Stimulated activated CD4-positive, alpha-beta T cell treated with anti-CD3 and anti-CD28 coated beads, Interleukin-12 subunit alpha, Interleukin-12 subunit beta, amount 100 ng/mL, for 4 hours (primary cell): ENCODE measurements at places on chromosomes 13 and 19.

DNA sequence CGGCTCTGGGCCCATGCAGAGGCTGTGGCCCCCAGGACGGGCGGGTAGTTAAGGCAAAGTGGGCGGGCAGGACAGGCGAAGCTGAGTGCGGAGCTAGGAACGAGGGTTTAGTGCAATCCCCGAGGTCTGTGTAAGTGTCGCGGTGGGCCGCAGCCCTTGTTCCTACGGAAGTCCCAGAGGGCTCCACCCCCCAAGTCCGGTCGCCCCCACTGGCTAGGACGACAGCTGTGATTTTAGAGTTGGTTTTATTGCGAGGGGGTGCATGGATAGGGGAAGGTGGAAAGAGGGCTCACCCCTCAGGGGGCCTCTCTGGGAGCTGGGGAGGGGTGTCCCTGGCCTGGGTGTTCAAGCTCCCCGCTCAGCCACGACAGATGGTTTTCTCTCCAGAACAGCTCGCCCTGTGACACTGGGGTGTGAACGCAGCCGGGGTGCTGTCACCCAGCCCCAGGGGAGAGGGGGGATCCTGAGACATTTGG, 21.7 kb downstream of the ZBTB7A start:
- no peak for DNase-seq

GRCh38 chr13:74299721-74300120, 165.5 kb upstream of the KLF12 start:
- no peak for DNase-seq

DNA sequence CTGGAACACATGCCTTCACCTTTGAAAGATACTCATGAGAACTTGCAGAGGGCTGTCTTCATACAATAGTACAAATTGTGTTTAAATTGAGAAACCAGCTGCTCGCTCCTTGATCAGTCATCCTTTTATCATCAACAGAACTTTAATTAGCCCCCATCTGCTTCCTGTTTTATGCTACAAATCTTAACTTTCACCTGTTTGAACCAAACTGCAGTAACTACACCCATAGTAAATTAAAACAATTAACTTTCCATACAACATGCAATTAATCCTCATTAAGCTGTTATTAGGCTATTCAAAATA, 85.2 kb downstream of the FOXO1 start:
- DNase-seq, result no peak

GRCh38 chr19:2721570-2722540, 683 bp upstream of the DIRAS1 start:
- no peak for DNase-seq

DNA sequence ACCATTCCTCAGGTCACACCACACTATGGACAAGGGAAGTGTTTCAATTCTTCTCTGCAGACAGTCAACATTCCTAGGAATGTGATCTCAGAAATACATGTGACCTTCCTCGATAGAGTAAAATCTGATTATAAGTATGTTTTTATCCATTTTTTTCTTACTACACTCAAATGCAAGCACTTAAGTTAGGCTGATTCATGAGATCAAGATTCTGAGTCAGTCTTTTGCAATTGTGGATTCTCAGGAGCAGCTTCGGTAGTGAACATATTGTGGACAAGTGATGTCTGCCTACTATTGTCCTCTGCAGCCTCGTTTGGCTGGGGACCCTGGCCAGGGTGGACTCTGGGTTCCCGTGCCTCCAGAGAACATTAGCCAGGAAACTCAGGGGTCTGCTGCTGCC, 3.2 kb downstream of the SERPINE3 start:
- no peak for DNase-seq

DNA sequence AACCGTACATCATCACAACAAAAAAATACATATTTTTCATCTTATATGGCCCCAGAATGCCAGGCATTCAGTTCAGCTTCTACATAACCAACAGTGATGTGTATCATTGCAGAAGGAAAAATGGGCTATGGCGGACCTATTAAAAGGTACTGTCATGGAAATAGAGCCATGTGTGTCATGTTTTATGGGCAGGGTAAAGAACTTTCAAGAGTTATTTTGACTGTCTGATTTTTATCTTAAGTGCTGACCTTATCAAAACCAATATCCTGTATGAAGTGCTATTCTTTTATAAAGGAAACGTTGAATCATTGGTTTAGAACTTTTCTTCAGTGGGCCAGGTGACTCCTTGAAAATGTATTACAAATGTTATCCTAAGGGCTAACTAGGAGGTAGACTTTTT, 9.9 kb downstream of the ZNF507 start:
- DNase-seq, result no peak

DNA sequence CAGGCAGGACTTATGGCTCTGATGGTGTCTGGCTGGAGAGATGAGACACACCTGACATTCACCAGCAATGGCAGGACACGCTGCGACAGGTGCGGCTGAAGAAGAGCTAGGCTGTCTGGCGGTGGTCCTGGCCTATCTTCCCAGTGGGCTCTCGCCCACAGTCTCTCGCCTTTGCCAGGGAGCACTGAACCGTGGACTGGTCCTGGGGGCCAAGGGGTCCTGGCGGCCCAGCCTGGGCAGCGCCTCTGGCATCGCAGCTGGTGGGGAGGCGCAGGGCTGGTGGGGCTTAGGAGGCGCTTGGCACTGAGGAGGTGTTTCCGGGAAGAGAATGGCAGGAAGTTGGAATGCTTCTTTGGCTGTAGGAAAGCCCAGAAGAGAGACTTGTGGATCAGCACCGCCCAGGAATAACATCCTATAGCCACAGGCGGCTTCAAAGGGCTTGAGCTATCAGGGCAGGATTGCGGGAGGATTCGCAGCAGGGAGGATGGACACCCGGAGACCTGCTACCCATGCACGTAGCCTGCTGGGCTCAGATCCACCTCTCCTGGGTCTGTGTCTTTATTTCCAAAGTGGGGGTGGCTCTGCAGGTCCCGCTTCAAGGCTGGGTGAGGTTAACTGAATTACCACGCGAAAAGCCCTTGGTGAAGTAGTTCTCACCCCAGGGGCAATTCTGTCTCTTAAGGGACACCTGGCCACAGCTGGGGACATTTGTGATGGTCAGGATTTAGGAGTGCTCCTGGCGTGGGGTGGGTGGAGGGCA, 14.6 kb downstream of the KDM4B start:
- no peak for DNase-seq

DNA sequence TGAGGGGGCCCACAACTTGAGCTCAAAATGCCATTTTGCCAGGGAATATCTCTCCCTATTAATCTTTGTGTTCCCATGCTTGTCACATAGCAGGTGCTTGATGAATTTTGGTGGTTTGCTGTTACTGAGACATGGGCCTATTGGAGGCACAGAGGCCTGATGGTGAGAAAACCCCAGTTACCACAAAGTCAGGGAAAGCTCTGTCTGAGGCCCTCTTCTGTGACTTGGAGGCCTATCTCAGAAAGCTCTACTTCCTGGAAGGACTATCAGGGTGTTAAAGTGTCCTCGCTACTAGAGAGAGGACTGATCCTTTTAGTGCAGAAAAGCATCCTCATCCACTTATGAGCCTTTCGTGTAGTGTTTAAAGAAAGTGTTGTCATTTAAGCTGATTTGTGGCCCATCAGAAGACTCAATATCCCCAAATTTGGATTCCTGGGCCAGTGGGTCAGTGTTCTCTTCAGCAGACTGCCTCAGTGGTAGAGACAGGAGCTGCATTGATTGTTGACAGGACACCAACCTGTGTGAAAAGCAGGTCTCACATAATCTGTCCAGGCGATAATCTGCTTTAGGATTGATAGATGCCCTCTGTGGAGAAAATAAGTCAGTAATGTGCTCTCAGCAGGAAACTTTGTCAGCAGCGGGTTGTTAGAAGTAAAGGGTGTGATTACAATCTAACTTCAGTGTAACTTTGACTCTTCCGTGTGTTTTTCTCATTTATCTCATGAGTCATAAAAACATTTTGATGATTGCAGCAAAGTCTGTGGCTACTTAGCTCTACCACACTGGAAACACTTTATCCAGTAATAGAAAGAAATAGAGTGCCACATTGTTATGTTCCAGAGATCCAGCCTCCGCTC, 121.0 kb downstream of the AKAP11 start:
- no peak for DNase-seq

GRCh38 chr19:38425810-38426466, at the start of gene RASGRP4:
RASGRP4 (minus strand) TSS chr19:38426219; CDS start chr19:38426091, 128 bp downstream.
- peak; percentile 49 for DNase-seq

GRCh38 chr13:25462301-25463125, 90.7 kb downstream of the ATP8A2 start:
- DNase-seq, result no peak

GRCh38 chr13:111370147-111370546, 49.7 kb downstream of the TEX29 start:
- DNase-seq, result no peak

DNA sequence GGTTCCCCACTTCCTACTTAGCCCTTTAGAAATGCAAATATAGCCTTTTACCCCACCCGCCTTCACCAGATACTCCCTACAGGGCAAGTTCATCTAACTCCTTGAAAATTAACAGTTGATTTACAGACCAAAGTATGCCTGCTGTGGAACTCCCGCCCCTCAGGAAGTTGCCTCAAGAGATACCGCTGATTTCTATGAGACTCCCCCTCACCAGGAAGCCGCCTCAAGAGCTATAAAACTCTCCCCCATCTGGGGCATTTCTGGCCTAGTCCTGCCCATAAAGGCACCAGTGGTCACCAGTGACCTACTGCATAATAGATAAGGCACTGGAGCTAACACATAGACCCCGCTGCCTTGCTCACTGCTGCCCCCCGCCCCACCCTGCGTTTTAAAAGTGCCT, 201.7 kb upstream of the UBL3 start:
- DNase-seq, result no peak

DNA sequence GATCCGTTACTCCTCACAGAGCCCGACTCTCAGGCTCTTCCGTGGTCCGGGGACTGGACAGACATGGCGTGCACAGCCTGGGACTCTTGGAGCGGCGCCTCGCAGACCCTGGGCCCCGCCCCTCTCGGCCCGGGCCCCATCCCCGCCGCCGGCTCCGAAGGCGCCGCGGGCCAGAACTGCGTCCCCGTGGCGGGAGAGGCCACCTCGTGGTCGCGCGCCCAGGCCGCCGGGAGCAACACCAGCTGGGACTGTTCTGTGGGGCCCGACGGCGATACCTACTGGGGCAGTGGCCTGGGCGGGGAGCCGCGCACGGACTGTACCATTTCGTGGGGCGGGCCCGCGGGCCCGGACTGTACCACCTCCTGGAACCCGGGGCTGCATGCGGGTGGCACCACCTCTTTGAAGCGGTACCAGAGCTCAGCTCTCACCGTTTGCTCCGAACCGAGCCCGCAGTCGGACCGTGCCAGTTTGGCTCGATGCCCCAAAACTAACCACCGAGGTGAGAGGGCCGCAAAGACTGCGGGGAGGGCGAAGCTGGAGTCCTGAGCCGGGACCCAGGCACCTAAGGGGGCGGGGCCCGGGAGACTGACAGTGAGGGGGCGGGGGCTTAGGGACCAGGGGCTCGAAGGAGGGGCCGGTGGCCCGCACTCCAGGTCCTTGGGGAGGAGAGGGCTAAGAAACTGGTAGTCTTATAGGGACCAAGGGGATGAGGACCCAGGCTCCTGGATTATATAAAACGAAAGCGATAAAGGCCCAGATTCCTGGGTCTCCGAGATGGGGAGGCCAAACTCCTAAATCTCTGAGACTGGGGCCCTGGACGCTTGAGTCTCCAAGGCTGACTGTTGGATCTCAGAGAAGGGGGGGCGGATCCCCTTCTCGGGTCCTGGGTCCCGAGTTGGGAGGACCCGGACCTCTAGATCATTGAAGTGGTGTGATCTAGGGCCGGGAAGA, 2.0 kb downstream of the ETV2 start:
- peak; percentile 71 for DNase-seq

DNA sequence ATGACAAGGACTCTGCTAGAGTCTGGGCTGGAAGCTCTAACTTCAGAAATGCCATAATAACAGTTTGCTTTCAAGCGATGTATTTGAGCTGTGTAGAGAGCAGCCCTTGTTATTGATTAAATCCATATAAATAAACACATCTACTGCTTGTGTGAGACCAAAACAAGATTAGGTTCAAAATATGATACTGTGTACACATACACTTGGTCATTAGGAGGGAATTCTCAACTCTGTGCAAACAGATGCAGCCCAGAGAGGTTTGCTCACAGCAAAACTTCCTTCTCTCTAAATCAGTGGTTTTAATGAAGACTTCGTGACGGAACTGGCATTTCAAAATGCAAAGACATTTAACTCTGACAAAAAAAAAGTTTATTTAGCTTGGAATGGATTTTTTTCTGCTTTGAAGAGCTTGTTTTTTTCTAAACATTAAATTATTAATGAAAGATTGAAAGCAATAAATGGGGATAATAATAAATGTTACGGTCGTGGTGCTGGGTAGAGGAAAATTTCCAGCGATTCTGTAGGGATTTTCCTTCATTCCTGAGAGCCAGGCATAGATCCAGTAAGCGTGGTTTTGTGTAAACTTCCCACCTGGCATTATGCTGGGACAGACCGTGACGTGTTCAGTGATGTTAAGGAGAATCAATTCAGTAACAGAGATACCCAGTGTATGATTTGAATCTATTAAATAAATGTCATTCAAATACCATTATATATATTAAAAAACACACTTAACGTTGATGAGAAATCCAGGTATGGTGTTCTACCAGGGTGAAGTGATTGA, 213.7 kb downstream of the TEX29 start:
- no peak for DNase-seq

DNA sequence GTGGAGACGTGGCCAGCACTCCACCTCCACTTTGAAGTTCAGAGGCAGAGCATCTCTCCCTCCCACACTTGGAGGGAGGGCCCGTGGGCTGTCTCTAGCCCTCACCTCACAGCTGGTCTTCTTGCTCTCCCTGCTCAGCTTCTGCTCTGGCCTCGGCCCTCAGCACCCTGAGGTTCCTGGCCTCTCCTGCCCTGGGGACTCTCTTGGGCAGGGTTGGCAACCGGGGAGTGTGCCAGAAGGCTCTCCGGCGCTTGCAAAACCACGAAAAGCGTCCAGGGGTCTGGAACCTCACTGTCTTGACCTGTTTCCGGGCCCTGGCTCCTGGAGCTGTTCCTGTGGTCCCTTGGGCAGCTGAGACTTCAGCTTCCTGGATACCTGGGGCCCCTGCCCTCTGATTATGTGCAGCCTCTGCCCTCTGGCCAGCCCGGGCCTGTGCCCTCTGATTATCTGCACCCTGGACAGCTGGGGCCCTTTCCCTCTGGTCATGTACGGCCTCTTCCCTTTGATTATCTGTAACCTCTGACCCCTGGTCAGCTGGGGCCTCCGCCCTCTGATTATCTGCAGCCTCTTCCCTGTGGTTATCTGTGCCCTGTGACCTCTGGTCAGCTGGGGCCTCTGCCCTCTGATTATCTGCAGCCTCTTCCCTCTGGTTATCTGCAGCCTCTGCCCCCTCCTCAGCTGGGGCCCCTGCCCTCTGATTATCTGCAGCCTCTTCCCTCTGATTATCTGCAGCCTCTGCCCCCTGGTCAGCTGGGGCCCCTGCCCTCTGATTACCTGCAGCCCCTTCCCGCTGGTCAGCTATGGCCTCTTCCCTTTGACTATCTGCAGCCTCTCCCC, 2.1 kb downstream of the CCDC8 start:
- no peak for DNase-seq
